ENCODE measurements at places on chromosomes 2 and 18.
A peak's percentile ranks its signal among the peaks of the same experiment; 100 is the strongest.

DNA sequence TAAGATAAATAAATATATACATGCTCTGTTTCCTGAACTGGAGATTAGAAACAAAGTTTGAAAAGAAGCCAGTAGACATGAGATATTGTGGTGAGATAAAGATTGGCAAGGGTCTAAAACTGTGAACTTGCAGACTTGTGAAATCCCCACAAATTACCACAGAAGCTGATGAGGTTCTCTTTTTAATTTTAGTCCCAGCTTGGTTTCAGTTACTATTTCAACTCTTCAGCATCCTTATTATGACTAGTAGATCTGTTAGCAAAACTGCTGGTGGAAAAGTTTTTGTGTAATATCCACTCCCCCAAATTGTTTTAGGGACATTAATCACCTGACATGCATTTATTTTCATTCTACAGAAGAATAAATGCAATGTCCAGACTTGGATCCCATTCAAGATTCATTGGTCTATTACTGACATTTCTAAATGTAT, 20.8 kb downstream of the RASGRP3 start:
- DNase-seq = no peak

DNA sequence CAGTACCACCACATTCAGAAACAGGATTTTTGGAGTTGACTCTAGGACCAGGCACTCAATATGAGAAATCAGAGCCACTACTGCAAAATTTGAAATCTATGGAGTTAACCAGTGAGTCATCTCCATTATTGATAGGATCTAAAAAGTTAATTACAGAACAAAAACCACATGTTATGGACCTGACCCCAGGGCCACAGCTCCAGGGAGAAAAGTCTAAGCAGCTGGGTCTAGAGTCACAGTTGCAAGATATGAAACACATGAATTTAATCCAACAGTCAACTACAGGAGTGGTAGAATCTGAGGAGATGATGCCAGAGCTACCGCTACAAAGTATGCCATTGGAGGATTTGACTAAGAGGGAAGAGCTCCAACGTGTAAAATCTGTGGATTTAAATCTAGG, 13.4 kb upstream of the ZNF512 start:
- DNase-seq = no peak

DNA sequence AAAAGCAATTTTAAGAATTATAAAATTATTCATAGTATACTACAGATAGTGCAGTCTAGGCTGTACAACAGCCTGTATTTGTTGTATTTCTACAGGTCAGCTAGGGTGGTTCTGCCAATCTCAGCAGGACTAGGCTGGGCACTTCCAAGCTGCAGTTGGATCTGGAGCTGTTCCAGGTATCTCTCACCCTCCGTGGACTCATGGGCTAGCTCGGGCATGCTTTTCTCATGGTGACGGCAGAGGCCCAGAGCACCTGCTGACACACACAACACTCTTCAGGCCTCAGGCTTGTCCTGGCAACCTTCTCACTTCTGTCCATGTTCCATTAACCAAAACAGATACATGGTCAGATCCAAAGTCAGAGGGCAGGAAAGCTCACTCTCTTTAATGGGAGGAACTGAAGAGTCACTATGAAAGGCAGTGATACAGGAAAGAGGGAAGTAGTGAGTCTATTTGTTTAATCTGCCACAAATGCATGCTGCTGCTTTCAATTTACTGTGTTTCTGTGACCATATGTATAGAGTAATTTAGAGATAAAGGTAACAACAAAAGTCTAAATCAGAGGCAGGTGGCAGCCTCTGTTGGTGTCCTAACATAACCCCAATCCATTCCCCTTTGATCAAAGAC, 462.4 kb upstream of the ACVR2A start:
- DNase-seq = no peak

- DNase-seq = no peak
These were observed 125.5 kb downstream of the WDSUB1 start for GRCh38 chr2:159160954-159161353.

GRCh38 chr18:56481751-56482150, 156.6 kb downstream of the TXNL1 start:
- no peak for DNase-seq

DNA sequence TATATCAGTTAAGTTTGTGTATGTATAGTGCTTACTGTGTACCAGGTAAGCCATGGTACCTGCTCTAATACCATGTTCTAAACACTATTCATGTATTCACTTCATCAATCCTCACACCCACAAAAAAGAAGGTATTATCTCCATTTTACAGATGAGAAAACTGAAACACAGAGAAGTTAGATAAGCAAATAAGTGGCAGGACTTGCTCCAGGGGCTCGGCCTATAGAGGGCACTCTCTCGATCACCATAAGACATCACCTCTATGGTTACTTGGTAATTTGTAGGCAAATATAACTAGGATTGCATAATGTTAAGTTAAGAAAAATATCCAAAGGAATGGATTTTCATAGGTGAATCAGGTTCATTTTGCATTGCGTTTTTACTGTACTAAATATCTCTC, 118.1 kb upstream of the FN1 start:
- DNase-seq = peak; percentile 25

- DNase-seq = no peak
These were observed 25.3 kb downstream of the EXOC6B start for GRCh38 chr2:72800492-72800891.

DNA sequence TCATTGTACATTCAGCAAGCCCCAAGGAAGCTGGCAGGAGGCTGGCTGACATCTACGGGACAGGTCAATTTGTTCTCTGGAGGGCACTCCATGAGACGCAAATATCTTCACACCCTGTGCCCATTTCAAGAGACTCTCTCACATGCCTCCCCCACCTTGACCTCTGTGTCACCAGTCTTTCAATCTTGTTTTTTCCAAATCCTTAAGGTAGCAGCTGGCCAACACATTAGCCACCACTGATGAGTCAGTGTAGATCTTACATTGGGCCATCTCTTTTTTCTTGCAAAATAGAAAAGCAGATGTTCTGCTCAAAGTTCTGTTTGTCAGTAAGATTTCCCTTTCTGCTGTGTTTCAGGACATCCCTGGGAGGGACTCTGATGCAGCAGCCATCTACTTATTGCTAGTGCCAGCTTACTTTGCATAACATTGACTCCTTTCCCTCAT, 1.7 kb upstream of the DPP4 start:
- DNase-seq = no peak

DNA sequence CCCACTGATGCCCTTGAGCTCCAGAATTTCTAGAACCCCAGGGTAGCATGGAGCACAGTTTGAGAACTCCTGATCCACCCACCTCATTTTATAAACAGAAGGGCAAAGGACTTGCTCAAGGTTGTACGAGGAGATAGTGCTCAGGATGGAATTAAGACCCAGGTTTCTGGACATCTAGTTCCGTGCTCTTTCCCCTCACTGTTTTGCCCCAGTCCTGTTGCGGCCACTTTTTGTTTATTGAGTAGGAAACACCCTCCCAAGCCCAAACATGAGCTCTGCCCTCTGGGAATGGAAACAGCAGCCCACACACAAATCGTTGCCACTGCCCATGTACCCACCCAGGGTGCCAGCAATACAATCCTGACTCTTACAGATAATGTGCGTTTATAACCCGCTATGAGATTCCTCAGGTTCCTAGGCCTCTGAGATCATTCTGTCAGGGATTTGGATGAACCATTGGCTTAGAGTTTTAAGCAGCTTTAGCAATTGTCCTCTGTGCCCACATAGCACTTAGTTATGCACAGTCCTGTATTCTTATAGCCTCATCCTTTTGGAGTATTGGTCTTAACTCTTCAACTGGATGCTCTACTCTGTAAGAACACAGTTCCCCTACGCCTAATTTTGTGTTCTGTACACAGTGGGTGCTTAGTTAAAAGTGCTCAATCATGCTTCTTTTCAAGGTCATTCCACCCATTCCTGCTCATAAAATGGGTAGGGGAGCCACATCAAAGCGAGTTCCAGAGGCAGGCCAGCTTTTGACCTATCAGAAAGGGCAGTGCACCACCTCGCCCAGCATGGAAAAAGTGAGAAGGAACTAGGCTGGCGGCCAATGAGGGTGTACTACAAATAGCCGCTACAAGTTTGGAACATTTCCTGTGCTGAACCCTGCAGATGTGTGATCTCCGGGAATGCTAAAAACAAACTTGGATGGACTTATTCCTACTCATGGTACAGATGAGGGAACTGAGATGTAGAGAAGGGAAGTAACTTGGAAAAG, 60.3 kb upstream of the IGFBP2 start:
- no peak for DNase-seq

DNA sequence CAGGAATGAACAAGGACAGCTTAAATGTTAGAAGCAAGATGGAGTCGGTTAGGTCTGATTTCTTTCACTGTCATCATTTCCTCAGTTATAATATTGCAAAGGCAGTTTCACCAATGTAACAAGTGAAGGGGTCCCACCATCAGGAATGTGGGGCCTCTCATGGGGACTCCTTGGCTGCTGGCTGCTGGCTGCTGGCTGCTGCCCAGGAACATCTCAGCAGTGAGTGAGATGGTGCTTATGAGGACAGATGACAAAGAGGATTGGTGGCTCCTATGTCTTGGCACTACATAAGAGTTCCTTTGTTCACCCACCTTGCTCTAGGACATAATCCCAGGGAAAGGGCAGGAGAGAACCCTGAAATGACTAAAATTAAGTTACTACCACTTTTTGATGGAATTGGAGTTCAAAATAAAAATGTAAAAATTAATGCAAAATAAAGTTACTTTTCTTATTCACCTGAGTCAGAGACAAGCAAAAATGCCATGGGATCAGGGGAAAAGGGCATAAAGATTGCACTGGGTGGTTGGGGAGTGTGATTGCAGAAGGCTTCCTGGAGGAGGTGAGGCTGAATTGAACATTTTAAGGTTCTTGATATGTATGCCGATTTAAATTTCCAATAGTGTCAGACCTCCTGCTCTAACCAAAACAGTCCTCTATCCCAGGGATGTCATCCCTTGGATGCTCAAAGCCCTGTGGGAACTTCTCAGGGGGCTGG, 23.4 kb downstream of the TMEM177 start:
- DNase-seq = no peak

GRCh38 chr2:133887676-133888040, 319.4 kb upstream of the NCKAP5 start:
- no peak for DNase-seq

DNA sequence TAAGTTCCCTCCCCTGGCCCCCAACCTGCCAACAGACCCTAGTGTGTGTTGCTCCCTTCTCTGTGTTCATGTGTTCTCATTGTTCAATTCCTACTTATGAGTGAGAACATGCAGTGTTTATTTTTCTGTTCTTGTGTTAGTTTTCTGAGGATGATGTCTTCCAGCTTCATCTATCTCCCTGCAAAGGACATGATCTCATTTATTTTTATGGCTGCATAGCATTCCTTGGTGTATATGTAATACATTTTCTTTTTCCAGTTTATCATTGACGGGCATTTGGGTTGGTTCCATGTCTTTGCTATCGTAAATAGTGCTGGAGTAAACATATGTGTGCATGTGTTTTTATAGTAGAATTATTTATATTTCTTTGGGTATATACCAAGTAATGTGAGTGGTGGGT, 602.2 kb downstream of the DSC3 start:
- no peak for DNase-seq

DNA sequence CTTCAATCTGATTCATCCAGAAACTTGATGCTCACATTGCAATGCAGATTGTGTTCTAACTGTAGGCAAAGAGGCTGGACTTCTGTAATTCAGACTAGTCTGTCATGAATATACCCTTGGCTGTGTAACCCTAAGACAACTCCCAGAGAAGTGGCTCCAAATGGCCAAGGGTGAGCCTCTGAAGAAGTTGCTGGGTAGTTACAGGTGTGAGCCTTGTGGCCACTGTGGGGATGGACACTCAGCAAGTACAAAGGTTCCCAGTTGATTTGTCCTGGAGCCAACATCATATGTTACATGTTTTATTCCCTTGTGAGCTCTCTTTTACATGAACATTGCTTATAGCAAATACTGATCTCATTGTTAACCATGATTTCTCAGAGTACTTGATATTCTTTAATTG, 94.8 kb upstream of the KCNJ3 start:
- DNase-seq = peak; percentile 40

Measured in GM23338 (cell line).